CD4-positive, alpha-beta T cell (primary cell): ENCODE measurements at places on chromosomes 5 and 9. TPM values are rescaled to one million over a fixed set of nuclear protein-coding genes. Genes with fewer than 3 reads are reported as not detected.

GRCh38 chr9:108919517-108919916 lies 14.4 kb downstream of the ELP1 start:
- H3K4me3 ChIP-seq, result no peak overlapping the region
- no peaks in the 10 kb centered on the region for H3K4me1 ChIP-seq
- no peak for DNase-seq
- peaks cover 66% of the 10 kb centered on the region for H3K36me3 ChIP-seq

- H3K4me1 ChIP-seq, result peaks cover 36% of the 10 kb centered on the region
- H3K36me3 ChIP-seq, result no peaks in the 10 kb centered on the region
- no peaks in the 10 kb centered on the region for H3K27me3 ChIP-seq
- H3K27ac ChIP-seq, result peak overlapping the region; percentile 18
Measured at GRCh38 chr9:79581794-79582193, 10.0 kb downstream of the TLE4 start.

DNA sequence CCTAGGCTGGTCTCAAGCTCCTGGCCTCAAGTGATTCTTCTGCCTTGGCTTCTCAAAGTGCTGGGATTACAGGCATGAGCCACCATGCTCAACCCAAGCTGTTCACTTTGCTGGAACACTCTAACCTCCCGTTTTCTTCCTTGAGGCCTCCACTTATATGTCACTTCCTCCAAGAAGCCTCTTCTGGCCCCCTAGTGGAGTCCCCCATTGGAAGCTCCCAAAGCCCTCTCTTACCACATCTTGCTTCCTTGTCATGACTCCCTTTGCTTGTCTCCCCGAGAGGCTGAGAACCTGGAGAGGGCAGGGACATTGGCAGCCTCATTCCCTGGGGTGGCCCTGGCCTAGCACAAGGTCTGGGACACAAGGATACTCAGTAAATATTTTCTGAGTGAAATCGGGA lies 80.8 kb downstream of the PDE6A start:
- H3K27me3 ChIP-seq, result no peaks in the 10 kb centered on the region
- DNase-seq, result no peak
- H3K4me3 ChIP-seq, result no peak overlapping the region
- H3K36me3 ChIP-seq, result no peaks in the 10 kb centered on the region
- no peak overlapping the region for H3K27ac ChIP-seq
- peaks cover 12% of the 10 kb centered on the region for H3K4me1 ChIP-seq

Gene PAEP
- total RNA-seq, result not detected

Gene UGT3A1
- total RNA-seq, result not detected

Gene MEIKIN
- not detected for total RNA-seq

- peaks cover 24% of the 10 kb centered on the region for H3K4me1 ChIP-seq
- H3K36me3 ChIP-seq, result no peaks in the 10 kb centered on the region
- H3K4me3 ChIP-seq, result no peak overlapping the region
- H3K27me3 ChIP-seq, result no peaks in the 10 kb centered on the region
Measured at GRCh38 chr9:94654165-94654894, 15.0 kb upstream of the FBP1 start.

Gene ITK
- total RNA-seq, result 292 TPM

DNA sequence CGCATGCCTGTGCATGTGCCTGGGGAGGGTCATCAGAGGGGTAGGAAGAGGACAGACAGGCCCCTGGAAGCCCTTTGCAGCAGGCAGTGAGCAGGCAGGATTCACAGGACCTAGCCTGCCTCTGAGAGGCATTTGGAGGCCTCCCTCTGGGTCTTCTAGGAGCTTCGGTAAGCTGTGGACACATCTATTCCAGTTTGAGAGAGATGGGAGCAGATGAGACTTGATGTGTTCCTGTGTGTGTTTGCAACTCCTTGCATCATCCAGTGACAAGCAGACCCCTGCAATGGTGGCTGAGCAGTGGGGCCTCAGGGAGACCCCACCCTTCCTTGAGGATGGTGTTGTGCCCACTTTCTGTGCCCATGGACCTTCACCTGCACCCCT lies 64.0 kb downstream of the GADD45G start:
- no peak overlapping the region for H3K27ac ChIP-seq
- H3K4me3 ChIP-seq, result no peak overlapping the region
- H3K27me3 ChIP-seq, result no peaks in the 10 kb centered on the region
- H3K36me3 ChIP-seq, result no peaks in the 10 kb centered on the region

GRCh38 chr9:113417370-113417769 lies 6.8 kb downstream of the C9orf43 start:
- H3K4me1 ChIP-seq, result no peaks in the 10 kb centered on the region
- no peak overlapping the region for H3K27ac ChIP-seq
- H3K27me3 ChIP-seq, result no peaks in the 10 kb centered on the region
- DNase-seq, result peak; percentile 17
- H3K4me3 ChIP-seq, result no peak overlapping the region

Gene SPATA31D4
- total RNA-seq, result not detected
